HCEC 1CT (cell line): ENCODE measurements at places on chromosomes 4 and X.

DNA sequence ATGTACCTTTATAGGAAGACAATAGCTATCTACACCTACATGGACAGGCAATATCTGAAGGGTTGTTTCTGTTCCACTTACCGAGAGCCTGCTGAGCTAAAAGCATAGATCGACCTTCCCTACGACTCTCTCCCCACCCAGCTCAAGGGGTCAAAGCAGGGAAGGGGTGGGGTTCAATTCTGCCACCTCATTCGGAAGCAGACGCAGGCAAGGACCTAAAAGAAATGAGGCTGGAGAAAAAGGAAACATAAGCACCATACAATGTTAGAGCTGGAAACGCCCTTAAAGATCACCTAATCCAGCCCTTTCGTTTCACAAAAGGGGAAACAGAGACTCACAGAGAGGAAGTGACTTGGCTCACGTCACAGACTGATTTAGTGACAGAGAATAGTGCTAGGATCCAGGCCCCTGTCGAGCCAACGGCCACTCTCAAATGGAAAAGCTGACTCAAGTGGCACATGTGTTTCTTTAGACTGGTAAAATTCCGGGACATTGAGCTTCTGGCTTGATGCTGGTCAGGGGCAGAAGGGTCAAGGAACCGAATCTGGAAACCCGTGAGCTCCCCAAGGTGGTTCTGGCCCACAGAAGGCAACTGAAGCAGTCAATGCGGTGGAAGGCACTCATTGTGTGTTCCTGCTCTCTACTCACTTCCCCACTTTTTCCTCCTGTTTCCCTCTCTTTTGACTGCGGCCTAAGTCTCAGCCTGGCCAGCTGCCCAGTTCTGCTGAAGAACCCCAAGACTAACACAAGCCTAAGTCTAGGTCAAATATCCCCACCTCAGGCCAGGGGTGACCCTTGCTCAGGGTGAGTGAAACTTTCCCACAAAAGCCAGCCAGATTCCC is 7.5 kb downstream of the SEPTIN6 start:
- DNase-seq: no peak

DNA sequence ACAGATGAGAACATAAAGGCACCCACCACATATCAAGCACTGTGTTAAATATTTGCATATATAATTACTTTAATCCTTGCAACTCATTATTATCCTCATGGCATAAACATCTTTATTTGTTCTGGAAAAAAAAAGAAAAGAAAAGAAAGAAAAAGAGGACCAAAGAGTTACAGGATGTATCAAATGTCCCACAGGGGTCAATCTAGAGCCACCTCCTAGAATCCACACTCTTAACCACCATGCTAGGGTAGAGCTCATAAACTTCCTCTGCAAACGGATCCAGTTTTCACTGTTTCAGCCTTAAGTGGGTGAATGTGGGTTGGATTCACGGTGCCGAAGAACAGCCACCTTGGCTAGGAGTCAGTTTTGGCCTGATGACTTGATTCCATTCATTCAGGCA is 171.1 kb upstream of the PPARGC1A start:
- no peak for DNase-seq

DNA sequence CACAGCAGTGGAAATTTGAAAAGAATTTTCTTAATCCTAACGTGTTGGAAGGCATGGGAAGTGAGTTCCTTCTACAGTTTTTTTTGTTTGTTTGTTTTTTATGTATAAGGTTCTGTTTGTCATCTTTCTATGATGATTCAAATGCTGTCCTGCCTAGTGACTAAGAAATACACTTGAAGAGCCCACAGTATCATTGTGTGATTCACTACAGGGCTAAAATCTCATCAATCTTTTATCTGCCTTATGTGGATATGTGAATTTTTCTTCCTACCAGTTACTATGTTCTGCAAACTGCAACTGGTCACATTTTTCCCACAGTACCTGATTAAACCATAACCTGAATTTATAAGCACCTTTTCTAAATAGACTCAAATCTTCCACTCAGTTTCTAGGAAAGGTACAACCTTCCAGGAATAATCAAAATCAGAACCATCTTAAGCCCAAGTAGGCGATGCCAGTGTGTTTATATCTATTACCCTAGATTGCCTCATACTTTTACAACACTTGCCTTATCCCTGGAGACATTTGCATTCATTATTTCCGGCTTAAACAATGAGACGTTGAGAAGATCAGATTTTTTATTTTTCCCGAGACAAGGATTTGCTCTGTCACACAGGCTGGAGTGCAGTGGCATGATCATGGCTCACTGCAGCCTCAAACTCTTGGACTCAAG is 214.6 kb upstream of the GALNT7 start:
- no peak for DNase-seq

GRCh38 chr4:175560604-175561003 is 251.5 kb downstream of the GPM6A start:
- DNase-seq: peak; percentile 34

- DNase-seq: no peak
These were observed 18.2 kb downstream of the TMEM184C start for GRCh38 chr4:147635348-147635747.

DNA sequence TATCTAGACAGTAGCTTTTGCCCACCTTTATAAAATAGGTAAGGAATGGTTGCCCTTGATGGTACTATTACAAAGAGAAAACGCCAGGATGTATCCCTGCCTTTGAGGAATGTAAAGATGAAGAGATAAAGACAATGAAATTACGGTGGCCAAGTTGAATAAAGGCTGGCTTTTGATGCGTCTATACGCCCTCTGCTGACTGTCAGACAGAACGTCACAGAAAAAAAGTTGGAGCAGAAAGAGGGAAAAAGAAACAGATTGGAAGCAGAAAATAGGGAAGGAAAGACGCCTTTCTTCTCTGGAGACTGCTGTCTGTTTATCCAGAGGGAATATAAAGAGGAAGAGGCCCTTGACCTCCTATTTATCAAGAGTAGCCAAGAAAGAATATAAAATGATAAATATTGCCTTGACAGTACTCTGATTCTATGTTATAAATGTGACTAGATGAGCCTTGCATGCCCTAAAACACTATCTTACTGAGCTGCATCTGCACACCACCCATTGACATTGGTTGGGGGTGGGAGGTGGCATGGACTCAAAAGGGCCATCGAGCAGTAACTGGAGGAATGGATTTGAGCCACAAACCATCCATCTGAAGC is 30.6 kb downstream of the PCDH19 start:
- DNase-seq: no peak

- DNase-seq: no peak
These were observed 1810.0 kb upstream of the PCDH10 start for GRCh38 chr4:131339137-131339536.

DNA sequence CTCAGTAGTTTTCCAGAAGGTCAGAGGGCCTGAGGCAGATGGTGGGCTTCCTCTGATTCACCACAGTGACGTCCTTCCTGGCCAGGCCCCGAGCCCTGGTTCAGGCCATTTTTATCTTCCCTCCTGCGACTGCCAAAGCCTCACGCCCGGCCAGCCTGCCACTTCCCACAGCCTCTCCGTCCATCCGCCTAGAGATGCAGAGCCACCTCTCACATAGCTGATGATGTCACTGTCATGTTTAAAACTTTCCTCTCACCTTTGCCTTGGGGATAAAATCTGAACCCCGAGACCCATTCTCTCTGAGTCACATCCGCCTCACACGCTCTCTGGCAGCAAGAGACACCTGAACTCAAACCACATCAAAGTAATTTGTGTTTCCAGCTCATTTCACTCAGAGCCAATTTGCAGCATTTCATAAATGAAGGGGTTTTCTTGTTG is 175.3 kb downstream of the QDPR start:
- no peak for DNase-seq

DNA sequence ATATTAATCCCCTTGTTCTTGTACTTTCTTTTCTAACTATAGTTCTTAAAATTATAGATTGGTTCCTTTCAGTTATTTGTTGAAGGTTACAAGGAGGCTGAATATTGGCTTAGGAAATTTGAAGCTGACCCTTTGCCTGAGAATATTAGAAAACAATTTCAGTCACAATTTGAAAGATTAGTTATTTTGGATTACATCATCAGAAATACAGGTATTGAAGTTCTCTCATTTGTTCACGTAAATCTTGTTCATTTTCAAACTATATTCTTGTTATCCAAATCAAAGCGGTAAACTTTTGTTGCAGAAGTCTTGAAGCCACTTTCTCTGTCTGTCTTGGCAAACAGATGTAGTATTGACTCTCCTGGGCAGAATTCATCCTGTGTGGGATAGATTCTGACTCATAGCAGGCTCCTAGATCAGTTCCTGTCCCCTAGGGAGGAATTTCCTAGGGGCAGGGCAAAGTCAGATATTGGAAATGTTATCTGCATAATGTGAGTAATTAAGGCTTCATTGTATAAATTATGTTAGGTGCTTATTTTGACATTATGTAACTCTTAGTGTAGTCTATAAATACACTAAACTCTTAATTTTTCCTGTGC is 25.2 kb downstream of the PI4K2B start:
- DNase-seq: peak; percentile 34

GRCh38 chrX:29281078-29281742 is 694.0 kb downstream of the IL1RAPL1 start:
- no peak for DNase-seq

DNA sequence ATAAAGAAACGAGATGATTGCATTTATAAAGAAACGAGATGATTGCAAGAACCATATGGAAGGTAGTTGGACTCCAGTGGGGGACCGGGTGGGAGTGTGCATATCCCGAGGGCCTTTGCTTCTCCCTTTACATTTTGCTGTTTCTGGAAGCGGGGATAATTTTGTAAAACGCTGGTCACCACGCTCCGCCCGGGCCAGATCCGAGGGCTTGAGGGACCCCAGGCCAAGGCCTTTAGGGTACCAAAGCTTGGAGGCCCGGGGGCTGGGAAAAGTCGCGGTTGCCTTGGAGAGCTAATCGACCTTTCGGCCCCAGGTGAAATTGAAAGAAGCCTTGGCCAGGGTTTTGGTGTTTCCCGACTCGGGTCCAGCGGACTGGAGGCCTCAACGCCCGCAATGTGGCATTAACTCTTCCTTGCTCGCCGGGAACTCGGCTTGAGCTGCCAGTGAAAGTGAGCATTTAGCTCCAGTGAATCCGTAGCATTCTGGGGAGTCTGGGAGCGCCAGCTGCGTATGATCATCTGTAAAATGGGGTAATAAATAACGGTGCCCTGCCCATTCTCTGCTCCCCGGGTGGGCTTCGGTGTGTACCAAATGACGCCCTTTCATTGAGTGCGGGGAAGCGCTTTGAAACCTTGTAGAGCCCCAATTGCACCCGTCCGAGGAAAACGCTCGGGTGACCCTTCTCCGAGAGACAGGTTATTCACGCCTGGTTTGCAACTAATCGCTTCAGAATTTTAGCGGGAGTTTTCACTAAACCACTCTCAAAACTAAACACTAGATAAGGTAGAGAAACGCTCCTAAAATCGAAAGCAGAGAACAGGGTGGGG is 4.5 kb downstream of the NKX3-2 start:
- no peak for DNase-seq

GRCh38 chrX:3134316-3134945 is 93.2 kb downstream of the ARSF start:
- DNase-seq: peak; percentile 4

GRCh38 chr4:47490550-47490949 is 5.5 kb downstream of the ATP10D start:
- peak; percentile 30 for DNase-seq

GRCh38 chrX:9821572-9821971 is 35.3 kb downstream of the SHROOM2 start:
- DNase-seq: no peak

GRCh38 chrX:134803551-134804183 is 145.4 kb upstream of the PLAC1 start:
- no peak for DNase-seq

DNA sequence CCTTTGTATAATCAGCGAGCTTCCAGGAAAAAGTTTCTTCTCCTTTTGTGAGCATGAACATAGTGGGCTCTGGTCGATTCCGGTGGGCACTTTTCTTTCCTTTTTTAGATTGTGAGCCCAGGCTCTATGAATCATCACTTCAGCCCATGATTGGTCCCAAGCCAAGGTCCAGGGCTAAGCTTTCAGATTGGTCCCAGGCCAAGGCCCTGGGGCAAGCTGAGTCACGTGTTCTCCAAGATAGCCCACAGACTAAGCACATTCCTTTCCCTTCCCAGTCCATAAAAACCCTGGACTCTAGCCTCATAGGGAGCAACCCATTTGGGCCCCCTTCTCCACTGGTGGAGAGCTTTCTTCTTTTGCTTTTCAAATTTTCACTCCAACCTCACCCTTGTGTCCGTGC is 430.5 kb downstream of the NAP1L3 start:
- DNase-seq: no peak

GRCh38 chr4:107252571-107252970 is 216.5 kb upstream of the DKK2 start:
- no peak for DNase-seq

DNA sequence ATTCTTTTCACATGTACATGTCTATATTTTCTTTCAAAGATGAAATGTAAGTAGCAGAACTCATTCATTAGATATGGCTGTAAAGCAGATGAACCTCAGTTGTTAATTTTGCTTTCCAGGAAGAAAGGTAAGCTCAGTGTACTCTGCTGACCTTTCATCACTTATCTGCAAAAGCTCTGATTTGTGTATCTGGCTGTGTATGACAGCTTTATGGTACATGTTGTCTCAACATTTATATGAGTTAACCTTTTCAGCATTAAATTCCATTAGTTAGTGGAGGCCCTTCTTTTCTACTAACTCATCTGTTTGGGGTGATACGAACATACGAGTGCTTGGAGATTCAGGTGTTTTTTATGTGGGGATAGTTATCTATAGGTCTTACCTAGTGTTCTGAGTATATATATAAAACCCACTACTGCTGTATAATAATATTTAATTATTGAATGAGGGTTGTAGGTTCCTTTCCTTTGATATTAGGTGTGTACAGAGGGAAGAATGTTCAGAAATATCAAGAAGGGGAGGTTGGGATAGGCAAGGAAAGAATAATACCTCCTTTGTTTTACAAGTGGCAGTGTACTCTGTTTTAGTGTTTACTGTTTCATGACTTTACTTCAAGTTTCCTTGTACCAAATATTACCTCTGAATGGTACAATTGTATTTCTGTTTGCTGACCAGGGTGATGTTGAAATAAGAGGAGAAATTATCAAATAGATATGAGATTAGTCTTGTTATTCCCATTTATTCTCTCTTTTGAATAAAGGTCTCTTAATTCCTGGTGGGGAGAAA is 395.5 kb downstream of the ARHGAP24 start:
- DNase-seq: no peak

DNA sequence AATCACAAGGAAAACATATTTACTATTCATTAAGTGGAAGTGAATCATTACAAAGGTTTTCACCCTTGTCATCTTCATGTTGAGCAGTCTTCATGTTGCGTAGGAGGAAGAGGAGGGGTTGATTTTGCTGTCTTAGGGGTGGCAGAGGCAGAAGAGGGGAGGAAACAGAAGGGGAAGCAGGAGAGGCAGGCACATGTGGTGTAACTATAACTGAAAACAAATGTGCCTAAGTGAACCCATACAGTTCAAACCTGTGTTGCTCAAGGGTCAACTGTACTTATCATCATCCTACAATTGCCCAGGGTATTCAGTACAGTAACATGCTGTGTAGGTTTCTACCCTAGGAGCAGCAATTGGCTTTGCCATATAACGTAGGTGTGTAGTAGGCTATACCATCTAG is 47.2 kb downstream of the SYNPO2 start:
- DNase-seq: no peak

GRCh38 chr4:8688041-8688907 is 95.7 kb downstream of the CPZ start:
- DNase-seq: no peak
